Bronchus fibroblast of lung (primary cell): ENCODE measurements at places on chromosomes 4 and X. TPM values are rescaled to one million over a fixed set of nuclear protein-coding genes. Genes with fewer than 3 reads are reported as not detected.

Gene IQCM
- total RNA-seq: not detected in 2 replicates

Gene GUCY1B1
- 12.0 and 12.9 TPM in 2 replicates for total RNA-seq

Gene MAGEC1
- total RNA-seq: not detected in 2 replicates

Gene GEMIN8
- total RNA-seq: 16.6 and 21.3 TPM in 2 replicates

Gene PPP4R3C
- total RNA-seq: not detected in 2 replicates

Gene DCUN1D4
- 10.0 and 16.6 TPM in 2 replicates for total RNA-seq

Gene SPANXN3
- not detected in 2 replicates for total RNA-seq

Gene DOCK11
- 13.1 and 13.5 TPM in 2 replicates for total RNA-seq

Gene TIGD4
- under 0.01 and 0.17 TPM in 2 replicates for total RNA-seq

Gene REELD1
- total RNA-seq: not detected in 2 replicates

Gene F9
- total RNA-seq: not detected in 2 replicates
